NCI-H446 (cell line): ENCODE measurements at places on chromosomes 7 and 10.

DNA sequence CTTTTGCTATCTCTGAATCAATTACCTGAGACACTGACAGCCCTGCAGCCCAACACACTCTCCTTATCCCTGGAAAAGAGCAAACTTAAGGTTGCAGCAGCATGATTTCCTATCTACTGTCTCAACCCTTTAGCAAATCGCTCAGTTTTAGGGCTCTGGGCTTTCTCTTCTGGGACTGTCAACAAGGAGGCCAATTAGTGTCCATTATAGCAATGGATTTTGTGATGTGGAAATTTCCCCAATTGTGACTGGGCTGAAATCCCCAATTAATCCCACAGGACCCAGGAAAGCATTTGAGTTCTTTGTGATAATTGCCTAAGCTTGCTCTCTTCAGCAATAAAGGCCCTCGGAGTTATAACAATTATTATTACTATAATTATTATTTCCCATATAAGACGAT lies 197.0 kb downstream of the ZNF438 start:
- DNase-seq = no peak

- no peak for DNase-seq
Observed at GRCh38 chr7:50651271-50651989, 86.2 kb upstream of the DDC start.

DNA sequence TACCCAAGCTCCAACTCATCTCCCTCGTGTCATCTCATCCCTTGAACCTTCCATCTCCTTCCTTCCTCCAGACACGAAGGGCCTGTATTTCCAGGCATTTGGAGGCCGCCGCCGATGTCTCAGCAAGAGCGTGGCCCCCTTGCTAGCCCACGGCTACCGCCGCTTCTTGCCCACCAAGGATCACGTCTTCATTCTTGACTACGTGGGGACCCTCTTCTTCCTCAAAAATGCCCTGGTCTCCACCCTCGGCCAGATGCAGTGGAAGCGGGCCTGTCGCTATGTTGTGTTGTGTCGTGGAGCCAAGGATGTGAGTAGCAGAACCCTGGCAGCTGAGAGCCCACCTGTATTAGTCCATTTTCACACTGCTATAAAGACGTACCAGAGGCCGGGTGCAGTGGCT lies 5.5 kb downstream of the FBXO24 start:
- DNase-seq = no peak

DNA sequence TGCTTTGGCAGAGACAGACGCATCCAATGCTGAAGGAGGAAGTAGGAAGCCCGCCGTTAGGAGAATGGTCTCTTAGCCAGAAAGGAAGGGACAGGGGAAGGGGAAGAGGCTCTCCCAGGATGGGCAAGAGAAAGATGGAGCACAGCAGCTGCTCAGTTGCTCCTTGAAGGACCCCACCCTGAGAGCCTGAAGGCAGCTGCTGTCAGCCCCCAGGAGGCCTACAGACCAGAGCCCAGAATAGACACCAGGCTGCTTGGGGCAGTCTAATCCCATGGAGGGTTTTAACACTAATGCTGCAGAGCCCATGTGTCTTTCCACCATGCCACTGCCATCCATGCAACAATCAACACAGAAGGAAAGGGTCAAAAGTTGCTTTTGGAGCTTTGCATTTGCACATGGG lies 3.5 kb upstream of the C7orf33 start:
- no peak for DNase-seq

- no peak for DNase-seq
Observed at GRCh38 chr10:32793033-32793432, 165.0 kb downstream of the ITGB1 start.

GRCh38 chr7:138658889-138659288 lies 42.3 kb downstream of the SVOPL start:
- DNase-seq = no peak

DNA sequence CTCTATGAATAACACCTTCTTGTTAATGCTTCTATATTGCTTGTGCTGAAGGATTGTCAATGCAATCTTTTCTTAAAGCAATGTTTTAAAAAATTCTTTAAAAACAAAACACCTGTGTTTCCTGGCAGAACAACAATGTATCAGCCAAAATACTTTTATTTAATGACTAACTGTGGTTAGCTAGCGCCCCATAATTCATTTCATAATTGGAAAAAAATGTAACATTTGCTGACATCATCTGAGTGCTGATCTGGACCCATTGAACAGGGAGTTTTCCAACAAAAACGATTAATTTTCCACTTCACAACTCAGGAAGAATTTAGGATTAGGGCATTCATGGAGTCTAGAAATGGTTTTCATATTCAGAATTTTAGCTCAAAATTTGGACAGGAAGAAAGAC lies 137.6 kb upstream of the CDK6 start:
- DNase-seq = no peak

- DNase-seq = no peak
Observed at GRCh38 chr10:70292004-70292403, 8.2 kb upstream of the NPFFR1 start.

DNA sequence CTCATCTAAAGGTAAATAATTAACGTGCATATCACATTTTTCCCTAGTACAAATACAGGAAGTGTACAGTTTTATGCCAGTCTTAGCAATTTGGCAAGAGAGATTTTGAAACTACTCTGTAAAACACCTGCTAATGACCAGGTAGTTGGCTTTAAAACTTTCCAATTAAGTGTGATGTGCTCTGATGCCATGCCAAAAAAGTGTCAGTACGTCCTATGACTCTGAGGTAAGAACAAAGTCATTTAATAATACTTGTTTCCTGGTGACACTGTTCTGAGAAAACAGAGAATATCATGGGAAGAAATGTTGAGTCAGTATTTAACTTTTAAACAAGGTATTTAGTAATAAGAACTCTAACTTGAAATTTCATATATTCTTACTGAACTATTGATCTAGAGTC lies 9.6 kb downstream of the PDZD8 start:
- DNase-seq = no peak

DNA sequence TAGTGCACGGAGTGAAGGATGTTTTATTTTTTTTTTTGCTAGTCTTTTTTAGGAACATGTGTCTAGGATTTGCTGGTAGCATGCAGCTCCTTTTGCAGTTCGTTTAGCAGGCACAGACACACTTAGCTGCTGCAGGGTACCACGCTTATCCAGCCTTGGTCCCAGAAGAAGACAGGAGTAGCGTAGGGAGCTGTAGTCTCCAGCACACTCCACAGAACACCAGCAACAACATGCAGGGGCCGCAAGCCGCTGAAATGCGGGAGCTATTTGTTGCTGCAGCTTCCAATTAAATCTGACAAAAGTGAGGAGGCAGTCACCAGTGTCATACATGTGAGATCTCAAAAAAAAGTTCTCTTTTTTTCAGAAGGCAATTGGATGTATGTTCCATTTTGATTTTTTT lies 486.2 kb upstream of the KLF6 start:
- no peak for DNase-seq

- no peak for DNase-seq
Observed at GRCh38 chr10:106938513-106938912, 226.0 kb downstream of the SORCS1 start.

- no peak for DNase-seq
Observed at GRCh38 chr10:86876748-86877147, 80.7 kb downstream of the MMRN2 start.

DNA sequence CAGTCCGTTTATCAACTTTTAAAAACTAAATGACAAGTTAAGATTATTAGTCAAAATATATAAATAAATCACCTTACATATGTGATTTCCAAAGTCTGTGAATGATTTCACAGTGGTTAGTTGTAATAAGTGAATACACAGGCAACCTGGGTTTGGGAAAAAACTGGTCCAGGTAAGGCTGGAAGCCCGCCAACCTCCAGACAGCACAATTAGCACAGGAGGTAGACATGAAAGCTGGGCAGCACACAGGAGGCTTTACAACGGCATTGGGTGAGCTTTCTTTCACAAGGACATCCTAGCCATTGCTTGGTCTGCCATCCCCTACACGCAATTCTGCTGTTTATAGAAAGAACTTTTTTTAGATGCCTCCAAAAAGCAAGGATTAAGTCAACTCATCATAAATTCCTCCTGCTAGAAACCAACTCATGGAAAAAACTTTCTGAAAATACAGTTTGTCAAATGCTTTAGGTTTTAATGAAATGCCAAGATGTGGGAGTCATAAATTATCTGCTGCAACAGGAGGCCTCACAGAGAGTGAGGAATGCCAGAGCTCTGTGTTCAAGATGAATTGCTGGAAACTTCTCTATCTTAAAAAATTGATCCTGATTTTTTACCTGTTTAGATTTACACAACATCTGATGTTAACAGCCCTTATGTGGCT lies 346.8 kb upstream of the NFE2L3 start:
- DNase-seq = no peak

- no peak for DNase-seq
Observed at GRCh38 chr10:121664671-121665070, 66.4 kb upstream of the FGFR2 start.

- no peak for DNase-seq
Observed at GRCh38 chr10:17669185-17669872, 25.4 kb downstream of the STAM start.

DNA sequence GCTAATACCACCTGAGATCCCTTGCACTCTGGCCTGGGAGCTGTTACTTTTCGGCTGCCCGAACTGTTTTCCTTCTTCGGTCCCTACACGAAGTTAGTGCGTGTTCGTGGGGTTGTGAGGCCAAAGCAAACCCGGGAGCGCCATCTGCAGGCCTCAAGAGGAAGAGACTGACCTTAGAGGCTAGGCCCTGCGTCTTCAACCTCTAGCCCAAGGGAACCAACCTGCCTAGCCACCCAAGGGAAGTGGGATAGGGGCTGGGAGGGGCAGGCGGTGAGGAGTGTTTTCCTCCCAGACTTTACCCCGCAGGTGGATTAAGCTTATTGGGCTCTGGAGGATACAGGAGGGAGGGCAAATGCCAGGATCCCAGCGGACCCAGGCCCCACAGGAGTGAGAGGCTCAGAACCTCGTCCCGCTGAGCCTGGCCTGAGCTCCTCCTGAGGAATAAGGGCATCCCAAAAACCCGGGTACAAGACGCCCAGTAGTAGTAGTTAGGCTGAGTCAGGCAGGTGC lies 1.7 kb upstream of the PAX2 start:
- DNase-seq = peak; percentile 25

DNA sequence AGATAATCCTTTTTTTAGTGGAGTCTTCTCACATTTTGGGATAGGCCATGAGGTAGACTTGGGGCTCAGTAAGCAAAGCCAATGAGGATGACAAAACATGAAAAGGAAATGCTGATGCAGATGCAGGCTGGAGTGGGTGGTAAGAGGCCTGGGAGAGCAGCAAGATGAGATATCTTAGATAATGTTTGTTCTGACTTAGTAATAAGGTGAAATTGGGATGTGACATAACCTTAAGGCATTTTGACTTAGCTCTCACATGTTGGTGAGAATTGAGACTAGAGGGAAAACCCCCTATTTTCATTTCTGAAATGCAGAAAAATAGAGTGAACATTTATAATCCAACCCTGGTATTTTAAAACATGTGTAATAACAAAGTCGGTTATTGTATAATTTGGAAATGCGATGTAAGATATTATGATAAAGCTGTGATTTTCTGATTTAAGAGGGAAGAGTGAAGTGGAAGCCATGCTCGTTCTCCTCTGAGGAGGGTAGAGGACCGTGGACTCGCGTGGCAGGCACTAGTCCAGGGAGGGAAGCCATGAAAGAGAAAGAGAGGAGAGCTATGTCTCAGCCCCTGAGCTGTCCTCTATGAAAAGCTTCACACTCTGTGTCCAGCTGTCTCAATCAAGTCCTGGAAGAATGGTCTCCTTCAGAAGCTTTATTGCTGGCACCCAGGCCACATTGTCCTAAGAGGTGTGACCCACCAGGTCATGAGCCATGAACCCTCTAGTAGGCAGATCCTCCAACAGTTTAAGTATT lies 57.3 kb downstream of the ST7 start:
- DNase-seq = no peak

GRCh38 chr10:20670579-20670978 lies 226.5 kb downstream of the NEBL start:
- DNase-seq = peak; percentile 56

DNA sequence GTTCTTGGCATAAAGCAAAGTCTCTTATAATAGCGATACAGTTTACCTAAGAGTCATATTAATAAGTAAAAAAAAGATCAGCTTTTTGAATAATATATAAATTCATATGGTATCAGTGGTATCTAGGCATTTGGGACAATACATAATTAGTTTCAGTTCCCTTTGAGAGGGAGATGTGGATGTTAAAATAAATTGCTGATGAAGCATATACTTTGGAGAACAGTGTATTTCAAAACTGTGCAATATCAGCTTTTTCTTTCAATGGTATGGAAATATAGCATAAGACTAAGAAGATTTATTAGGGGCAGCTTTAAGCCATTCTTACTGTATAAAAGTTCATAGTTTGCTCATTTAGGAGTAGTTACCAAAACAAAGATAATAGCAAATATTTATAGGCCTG lies 35.5 kb downstream of the MDFIC start:
- DNase-seq = no peak

DNA sequence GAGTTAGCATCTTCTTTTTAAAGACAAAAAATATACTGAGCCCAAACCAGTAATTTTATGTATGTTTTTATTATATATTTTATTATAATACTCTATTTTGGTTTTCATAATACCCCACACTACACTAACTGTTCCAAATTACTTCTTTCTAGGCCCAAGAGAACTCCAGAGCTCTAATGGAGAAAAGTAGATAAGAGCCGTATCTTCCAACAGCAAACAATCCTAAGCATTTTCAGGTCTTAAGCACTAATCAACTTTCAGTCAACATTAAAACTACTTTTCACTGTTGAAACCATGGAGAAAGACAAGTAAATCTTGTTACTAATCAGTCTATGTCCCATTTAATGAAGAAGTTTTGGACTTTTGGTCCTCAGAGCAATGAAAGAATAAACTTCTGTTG lies 55.1 kb downstream of the JMJD1C start:
- DNase-seq = no peak

GRCh38 chr10:48670978-48671913 lies 13.4 kb upstream of the WDFY4 start:
- DNase-seq = no peak

GRCh38 chr10:71569775-71570588 lies 149.6 kb downstream of the C10orf105 start:
- peak; percentile 52 for DNase-seq

- DNase-seq = no peak
Observed at GRCh38 chr10:37856881-37857286, 526 bp downstream of the ZNF248 start.

DNA sequence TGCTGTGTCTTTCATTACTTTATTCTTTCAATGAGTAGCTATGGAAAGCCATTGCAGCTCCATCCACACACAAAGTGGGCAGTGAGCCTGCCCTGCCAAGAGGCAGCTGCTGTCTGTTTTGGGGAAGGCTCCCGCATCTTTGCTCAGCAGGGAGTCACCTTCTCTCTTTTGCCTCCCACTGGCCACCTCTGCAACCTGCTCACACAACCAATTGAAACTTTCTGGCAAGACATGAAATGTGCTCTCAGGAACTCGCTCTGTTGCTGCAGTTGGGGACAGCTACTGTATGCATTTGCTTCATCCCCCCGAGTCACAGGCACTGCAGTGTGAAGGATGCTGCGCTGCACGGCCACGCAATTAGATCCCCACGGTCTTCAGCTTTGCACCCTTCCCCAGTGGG lies 244.8 kb upstream of the NFE2L3 start:
- DNase-seq = no peak

DNA sequence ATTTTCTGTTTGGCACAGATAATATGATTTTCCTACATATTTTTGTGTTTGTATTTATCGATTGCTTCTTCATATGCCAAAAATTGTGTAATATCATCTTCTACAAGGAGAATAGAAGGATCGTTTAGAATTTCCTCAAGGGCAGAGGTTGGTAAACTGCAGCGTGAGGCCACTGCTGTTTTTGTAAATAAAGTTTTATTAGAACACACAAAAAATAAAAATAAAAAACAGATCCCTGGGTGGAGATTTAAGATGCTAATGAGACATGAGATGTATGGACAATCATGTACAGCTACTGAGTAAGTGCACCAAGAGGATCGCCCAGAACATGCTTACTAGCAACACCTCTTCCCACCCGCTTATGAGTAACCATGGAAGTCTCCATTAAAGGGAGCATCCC lies 9.6 kb downstream of the LYZL2 start:
- DNase-seq = no peak
